DMS79 treated with DMSO at 0.1 percent for 48 hours (cell line): ENCODE measurements at places on chromosomes 13 and 19.
A peak's percentile ranks its signal among the peaks of the same experiment; 100 is the strongest.

GRCh38 chr19:56504581-56504980, 3.1 kb upstream of the ZNF471 start:
- no peak for DNase-seq

- DNase-seq, result no peak
These were observed 599 bp downstream of the ZNF331 start for GRCh38 chr19:53538378-53539109.

DNA sequence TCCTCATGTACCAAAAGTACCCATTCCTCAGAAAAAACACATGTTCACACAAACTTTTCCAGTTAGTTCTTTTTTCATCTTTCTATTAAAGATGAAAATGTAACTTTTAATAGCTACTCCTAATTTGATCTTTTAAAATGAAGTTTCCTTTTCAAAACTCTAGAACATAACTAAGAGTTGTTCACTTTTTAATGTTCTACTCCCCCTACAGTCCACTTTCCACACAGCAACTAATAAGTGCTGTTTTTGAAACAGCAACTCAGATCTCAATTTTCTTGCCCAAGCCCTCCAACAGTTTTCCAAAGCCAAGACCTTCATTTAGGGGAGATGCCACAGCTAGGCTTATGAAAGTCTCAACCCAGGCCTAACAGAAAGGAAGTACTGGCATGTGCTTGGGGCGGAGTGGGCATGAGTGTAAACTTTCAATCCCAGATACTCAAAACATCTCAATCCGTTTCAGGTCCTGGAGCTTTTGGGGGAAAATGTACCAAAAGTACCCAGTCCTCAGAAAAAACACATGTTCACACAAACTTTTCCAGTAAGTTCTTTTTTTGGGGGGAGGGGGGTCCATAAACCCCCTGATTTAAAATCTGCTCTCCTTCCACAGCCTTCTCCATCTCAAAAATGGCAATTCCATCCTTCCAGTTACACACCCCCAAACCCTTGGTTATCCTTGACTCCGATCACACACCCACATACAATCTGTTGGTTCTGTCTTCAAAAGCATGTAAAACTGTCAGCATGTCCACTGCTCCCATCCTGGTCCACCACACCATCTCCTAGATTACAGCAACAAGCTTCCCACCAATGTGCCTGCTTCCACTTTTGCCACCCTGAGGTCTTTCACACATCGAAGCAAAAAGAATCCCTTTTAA, 2.0 kb downstream of the FBL start:
- DNase-seq, result peak; percentile 34

- DNase-seq, result no peak
These were observed 7.5 kb upstream of the CEBPA start for GRCh38 chr19:33309826-33310225.

DNA sequence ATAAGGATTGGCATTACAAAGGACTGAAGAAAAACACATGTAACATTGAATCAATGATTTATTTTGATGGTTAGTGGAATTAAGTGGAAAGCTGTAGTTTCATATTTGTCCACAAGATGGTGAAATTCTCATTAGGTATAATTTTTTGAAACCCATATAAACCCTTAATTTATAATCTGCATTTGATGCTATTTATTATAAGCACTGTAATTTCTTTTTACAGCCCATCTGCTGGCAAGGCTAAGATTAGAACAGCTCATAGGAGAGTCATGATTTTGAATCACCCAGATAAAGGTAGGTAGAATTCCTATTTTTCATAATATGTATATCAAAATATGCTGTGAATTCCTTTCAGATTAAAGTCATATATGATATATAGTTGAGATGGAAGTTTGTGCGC, 62.2 kb downstream of the DNAJC15 start:
- DNase-seq, result peak; percentile 37

GRCh38 chr13:67125681-67126080, 104.5 kb downstream of the PCDH9 start:
- no peak for DNase-seq
